ENCODE measurements at places on chromosomes 7 and 10.
A peak's percentile ranks its signal among the peaks of the same experiment; 100 is the strongest.

DNA sequence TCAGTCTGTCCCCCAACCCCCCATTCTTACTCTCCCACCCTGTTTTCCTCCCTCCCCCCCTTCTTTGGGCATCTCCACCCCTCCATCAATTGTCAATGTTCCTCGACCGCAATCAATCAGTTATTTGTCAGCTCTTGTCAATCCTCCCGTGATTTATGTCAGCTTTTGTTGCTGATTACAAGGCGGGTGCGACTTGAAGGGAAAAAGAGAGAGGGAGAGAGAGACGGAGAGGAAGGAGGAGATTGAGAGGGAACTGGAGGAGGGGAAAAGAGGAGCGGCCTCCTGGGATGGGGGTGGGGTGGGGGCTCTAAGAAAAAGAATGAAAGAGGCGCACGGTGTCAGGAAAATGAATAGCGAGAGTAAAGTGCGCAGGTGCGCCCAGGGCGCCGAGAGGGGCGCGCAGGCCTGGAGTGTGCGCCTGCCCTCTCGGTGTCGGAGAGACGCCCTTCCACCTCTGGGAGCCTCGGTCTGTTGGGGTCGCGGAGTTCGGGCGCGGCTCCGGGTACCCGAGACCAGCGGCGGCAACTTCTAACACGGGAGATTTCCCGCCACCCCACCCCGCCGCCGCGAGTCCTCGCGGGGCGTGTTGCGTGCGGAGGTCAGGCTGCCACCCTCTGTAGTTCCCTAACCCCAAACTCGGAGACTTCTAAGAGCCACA lies 1.1 kb upstream of the ZNF503 start:
- DNase-seq: peak; percentile 50

- no peak for DNase-seq
These were observed 217.2 kb downstream of the PLXDC2 start for GRCh38 chr10:20033476-20033875.

- DNase-seq: no peak
These were observed 39.7 kb downstream of the CACNB2 start for GRCh38 chr10:18179891-18180290.

GRCh38 chr10:47348138-47348651 lies at the start of gene RBP3:
TSS of gene RBP3 (plus strand) at chr10:47348363. CDS start at chr10:47348485, 122 bp downstream.
- DNase-seq: no peak

- DNase-seq: no peak
These were observed 25.4 kb downstream of the STAM start for GRCh38 chr10:17669185-17669872.

- DNase-seq: no peak
These were observed 374.6 kb upstream of the GHITM start for GRCh38 chr10:83764666-83765065.

DNA sequence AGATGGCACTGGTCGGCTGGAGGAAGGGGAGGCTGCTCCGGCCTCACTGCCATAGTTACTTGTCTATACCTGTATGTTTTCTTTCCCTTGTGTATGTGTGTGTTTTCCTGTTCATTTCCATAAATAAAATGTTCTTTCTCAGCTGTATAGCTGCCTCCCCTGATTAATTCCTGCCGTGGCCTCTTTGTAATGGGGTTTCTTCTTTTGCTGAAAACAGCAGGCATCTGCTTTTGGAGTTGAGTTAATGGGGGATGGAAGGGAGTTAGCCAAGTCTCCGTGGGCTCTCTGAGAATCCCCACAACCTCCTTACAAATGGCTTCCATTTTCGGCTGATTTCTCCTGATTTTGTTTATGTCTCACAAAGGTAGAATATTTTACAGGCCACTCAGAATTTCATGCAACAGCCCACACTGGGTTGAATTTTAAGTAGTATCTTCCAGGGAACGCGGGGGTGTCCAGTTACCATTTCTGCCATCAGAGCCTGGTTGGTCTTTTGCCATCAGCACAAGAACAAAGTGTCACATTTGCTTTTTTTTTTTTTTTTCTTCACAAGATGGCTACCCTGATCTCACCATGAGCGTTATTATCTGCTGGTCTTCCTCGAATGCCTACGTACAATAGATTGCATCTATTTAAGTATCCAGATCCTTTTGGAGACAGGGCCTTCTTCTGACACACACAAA lies 88.1 kb upstream of the NRP1 start:
- DNase-seq: no peak

GRCh38 chr7:152523916-152524315 lies 88.1 kb upstream of the KMT2C start:
- no peak for DNase-seq

DNA sequence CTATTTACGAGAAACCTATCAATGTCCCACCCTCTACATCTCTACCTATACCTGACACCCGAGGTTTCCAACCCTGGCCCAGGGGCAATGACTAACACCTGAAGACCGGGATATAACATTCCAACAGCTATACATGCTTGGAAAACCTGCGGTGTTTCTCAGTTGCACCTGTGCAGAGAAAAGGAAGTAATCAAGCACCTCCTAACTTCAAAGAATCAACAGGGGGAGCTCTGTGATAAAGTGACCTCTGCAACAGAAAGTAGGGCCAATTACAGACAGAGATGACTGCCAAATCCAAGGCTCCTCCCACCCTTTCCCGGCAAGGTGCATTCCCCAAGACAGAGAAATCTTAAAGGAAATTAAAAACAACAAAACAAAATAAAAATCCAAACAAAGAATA lies 41.3 kb downstream of the CCDC6 start:
- DNase-seq: peak; percentile 30

DNA sequence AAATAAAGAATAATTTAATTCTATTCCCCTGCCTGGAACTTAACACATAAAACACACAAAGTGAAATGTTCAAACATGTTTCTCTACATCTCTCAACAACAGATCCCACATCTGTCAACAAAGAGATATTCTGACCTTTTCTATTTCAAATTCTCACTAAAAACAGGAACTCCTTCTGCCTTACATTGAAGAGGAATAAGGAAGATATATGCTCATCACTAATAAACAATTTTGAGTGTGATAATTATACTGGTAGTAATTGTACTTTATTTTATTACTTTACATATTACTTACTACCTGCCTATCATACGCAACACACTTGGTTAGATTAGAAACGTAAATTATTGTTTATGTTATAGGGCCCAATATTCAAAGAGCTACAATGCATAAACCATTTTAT lies 13.4 kb downstream of the AKR1C2 start:
- no peak for DNase-seq

DNA sequence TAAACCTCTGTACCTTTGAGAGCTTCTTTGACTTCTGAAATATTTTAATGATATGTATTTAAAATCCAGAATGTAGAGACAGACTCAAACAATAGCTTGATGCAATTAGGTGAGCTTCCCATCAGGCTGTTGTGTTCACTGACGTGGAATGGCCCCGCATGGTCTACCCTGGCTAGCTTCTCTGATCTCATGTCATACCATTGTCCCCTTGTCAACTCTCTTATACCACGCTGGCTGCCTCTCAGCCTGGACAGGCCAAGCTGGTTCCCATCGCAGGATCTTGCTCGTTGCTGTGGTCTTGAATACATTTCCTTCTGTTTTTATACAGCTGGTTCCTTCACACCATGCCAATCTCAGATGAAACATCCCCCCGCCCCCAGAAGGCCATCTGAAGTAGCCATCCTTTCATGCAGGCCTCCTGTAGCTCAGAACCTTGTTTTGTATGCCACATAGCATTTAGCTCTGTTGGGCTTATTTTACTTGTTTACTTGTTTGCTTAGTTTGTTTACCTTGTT lies 84.2 kb downstream of the FANK1 start:
- DNase-seq: no peak

DNA sequence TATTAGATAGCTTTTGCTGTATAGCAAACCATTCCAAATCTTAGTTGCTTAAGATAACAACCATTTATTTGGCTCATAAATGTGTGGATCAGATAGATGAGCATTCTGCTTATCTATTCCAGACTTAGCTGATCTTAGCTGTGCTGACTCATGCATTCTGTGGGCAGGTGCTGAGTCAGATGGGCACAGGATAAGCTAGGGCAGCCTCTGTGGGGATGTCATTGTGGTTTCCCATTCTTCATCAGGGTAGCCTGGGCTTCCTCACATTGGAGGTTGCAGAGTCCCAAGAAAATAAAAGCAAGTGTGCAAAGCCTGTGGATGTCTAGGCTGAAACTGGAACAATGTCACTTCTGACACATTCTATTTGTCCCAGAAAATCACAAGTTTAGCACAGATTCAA lies 917.0 kb downstream of the TYW1 start:
- no peak for DNase-seq

- peak; percentile 53 for DNase-seq
These were observed 291.7 kb downstream of the THSD7A start for GRCh38 chr7:11540271-11540761.

DNA sequence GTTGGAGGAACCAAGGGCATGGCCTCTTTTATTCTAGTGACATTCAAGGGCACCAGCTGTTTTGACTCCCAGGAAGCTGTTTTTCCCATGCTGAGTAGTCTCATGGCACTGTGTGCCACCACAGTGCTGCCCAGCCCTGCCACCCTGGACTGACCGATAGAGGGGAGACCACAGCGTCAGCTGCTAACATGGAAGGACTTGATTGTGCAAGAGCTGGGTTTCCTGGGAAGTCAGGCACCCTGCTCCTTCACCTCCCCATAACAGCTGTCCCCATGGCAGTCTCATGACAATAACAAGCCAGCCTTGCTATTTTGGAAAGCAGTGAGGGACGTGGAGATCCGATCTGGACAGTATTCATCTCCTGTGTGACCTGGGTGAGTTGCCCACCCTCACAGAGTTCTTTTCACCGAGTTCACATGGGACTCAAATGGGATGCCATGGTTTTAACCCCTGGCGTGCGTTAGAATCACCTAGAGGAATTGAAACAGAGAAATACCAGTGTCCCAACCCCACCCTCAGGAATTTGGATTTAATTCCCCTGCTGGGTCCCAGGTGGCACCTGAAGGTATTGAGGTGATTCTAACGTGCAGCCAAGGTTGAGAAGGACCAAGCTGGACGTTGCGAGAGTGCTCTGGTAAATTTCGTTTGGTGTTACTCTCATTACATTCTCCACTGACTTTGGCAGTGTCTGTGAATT lies 174.8 kb downstream of the CELF2 start:
- no peak for DNase-seq

GRCh38 chr7:92837000-92837749 lies 802 bp upstream of the CDK6 start:
- DNase-seq: peak; percentile 56

DNA sequence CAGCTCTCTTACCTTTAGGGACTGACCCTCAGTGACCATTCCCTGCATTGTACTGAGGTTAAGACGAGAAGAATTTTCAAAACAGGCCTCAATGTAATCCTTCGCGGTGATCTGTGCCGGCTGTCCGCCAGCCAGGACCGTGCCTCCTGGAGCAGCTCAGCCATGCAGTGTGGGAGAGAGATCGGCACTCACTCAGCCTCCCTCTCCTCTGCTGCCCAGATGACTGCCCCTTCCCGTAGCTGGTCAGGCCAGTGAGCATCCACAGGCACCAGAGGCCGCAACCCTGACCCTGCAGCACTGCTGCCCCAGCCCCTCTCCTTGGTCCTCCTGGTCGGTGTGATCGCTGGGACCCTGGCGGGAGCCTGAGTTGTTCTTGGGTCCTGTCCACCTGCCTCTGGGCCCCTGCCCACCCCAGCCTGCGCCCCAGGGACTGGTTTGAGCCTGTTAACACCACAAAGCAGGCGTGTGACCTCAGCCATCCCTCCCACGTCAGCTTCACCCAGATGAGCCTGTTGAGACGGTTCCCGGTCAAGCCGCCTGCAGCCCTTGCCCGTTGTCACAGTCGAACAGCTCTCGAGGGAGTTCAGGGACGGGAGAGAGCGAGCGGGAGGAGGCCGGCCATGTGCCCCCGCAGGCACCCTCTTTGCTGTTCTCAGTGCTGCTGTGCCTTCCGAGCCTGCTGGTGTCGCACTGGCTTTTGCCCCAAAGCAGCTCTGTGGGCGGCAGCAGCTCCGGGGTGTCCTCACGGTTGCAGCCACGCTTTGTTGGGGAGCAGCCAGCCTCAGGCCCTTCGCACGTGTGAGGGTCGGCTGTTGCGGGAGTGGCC lies 37.2 kb downstream of the NKX6-2 start:
- no peak for DNase-seq

DNA sequence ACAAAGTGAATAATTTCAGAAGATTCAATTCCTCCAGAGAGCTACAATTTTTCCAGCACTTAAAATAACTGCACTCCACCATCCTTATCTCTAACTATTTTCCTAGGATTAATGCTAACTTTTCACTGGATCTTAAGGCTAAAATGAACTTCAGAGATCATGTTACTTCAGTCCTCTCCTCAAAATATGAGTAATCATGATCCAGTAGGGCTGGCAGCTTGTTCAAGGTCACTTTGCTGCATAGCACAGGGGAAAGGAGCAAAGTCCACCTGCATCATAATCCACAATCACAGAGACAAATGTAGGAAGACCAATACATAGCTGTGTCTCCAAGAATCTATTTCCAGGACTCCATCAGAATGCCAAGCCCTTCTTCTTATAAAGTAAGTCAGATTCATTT lies 150.3 kb downstream of the LRRTM3 start:
- DNase-seq: no peak

DNA sequence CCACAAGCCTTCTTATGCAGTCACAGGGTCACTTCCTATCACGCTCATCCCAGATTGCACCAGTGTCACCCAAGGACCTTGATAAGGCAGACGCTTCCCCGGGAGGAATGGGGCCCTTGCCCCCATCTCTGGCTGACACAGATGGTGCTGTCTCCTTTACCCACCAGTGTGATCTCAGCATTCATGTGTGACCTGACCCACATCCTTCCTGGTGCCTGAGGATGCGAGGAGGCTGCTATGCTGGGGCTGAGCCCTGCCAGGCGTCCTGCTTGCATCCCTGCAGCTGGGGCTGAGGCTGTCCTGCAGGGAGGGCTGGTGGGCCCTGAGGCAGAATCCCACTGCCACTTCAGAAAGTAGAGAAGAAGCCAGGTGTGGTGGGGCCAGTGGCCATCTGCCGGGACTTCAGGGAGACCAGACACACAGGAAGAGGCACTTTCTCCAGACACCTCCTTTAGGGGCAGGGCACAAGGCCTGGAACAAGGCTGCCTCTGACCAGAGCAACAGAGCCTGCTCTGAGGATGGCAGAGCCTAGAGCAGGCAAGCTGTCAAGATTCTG lies 35.3 kb downstream of the RASGEF1A start:
- no peak for DNase-seq

- no peak for DNase-seq
These were observed 244.6 kb downstream of the SORCS1 start for GRCh38 chr10:106919871-106920282.

DNA sequence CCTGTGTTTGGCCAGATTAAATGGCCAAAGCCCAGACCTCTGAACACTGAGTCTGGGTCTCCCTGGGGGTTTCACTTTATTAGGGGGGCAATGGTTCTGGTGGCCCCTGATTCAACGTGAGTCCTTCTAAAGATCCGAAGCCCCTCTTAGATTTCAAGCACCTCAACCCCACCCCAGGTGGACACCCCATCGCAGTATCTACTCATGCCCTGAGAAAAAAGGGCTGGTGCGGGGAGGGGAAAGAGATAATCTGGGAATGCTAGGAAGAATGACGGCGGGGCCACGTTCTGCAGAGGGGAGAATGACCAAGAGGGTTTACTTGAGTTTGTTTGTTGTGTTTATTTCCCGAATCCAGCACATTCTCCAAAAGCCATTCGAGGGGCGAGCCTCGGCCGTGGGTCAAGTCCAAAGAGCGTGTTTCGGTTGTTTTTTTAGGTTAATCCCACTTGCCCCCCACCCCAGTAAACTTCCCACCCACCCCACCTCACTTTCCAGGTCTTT lies 832 bp downstream of the PDLIM1 start:
- DNase-seq: peak; percentile 18
